ENCODE measurements at places on chromosomes 7 and 10.

GRCh38 chr10:52491246-52491995, 177.3 kb downstream of the DKK1 start:
- peak; percentile 17 for DNase-seq

- DNase-seq: peak; percentile 50
These were observed 570 bp downstream of the BMS1 start for GRCh38 chr10:42783181-42783549.

- peak; percentile 26 for DNase-seq
These were observed 49.1 kb upstream of the ELN start for GRCh38 chr7:73978661-73979563.

- DNase-seq: no peak
These were observed 15.9 kb downstream of the RNF133 start for GRCh38 chr7:122682815-122683550.

- no peak for DNase-seq
These were observed 694.9 kb upstream of the KCND2 start for GRCh38 chr7:119578116-119578515.

DNA sequence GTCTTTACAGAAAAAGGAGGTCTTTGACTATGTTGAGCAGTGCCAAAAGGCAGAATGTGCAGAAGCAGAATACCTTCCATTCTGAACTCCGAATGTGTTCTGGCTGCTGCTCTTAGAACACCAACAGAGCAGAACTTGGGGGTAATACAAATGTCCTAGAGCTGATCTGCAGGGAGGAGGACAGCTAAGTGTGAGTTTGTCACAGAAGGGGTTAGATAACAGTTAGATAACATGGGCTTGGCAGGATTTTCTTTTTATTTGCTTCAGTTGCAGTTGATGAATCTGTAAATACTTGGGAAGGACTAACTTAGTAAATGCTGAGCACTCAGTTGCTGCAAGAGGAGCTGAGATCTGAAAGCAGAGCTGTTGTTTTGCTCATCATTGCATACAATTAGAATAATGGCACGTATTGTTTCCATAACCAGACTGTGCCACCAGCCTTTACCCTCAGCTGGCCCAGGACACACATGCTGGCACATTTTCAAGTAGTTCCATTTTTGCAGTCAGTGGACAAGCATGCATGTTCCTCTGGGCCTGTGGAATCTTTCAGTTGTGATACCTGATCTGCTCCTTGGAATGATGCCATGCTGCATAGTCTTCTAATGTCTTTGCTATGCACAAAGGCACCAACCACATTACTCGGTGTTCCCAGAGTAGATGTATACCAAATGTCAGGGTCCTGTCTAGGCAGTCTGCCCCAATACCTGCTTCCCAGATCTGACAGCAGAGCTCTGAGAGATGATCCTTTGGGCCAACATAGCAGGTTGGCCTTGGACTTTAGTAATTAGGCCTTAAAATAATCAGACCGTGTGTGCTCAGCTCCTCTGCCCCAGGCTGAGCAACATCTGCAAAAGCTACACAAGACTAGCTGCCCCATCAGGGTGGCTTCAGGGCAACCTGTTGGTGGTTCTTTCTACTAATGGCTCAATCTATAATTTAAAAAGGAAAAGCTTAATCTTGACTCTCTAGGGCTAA, 55.7 kb downstream of the GSDME start:
- DNase-seq: peak; percentile 79

DNA sequence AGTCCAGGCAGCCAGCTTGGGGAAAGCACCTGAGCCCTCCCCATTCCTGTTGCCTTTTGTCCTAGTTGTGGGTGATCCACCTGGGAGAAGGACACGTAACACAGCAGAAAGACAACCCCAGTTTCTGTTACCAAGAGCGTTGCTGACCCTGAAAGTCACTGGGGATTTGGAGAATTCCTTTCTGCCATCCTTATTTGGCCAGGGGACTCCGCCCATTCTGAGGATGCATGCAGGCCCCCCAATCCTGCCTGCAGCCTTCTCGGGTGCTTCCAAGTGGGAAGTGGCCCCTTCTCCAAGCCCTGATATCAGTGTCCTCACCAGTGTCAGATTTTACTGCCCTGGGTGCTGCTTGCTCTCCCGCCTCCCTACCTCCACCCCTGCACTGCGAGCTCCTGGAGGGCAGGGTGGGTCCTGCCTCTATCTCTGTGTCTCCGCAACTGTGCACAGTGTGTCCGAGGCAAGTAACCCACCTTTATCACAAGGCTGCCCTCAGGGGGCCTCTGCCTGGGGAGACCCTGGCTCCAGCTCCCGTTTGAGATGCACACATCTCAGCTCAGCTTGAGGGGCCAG, 9.2 kb upstream of the ADCY1 start:
- no peak for DNase-seq

GRCh38 chr7:55271661-55272060, 93.5 kb upstream of the LANCL2 start:
- no peak for DNase-seq

DNA sequence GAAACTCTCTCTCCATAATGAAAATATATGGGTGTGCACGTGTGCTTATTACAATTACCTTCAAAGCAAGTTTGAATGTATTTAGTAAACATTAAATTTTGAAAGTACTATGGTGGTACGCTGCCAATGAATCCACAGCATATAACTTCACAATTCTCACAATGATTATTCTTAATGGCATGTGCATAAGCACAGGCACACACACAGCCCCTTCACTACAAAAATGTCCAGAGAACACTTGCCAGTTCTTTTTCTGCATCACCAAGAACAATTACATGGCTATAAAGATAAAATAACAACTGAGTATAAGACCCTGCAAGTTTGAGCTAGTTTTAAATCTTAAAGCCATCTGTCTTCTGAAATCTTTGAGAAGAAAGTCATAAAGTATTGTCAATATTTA, 22.2 kb downstream of the SGCE start:
- DNase-seq: no peak

GRCh38 chr7:107196834-107197610, 28.2 kb downstream of the HBP1 start:
- no peak for DNase-seq

GRCh38 chr7:48171202-48171601, at the start of gene ABCA13:
TSS of gene ABCA13 (plus strand) at chr7:48171458. CDS start at chr7:48171484, 26 bp downstream.
- peak; percentile 83 for DNase-seq

- no peak for DNase-seq
These were observed 172.5 kb upstream of the SHH start for GRCh38 chr7:155984609-155985405.

GRCh38 chr7:130566168-130566897, 74.4 kb downstream of the MEST start:
- DNase-seq: no peak

- DNase-seq: peak; percentile 54
These were observed 18.6 kb downstream of the OPALIN start for GRCh38 chr10:96339956-96340904.

DNA sequence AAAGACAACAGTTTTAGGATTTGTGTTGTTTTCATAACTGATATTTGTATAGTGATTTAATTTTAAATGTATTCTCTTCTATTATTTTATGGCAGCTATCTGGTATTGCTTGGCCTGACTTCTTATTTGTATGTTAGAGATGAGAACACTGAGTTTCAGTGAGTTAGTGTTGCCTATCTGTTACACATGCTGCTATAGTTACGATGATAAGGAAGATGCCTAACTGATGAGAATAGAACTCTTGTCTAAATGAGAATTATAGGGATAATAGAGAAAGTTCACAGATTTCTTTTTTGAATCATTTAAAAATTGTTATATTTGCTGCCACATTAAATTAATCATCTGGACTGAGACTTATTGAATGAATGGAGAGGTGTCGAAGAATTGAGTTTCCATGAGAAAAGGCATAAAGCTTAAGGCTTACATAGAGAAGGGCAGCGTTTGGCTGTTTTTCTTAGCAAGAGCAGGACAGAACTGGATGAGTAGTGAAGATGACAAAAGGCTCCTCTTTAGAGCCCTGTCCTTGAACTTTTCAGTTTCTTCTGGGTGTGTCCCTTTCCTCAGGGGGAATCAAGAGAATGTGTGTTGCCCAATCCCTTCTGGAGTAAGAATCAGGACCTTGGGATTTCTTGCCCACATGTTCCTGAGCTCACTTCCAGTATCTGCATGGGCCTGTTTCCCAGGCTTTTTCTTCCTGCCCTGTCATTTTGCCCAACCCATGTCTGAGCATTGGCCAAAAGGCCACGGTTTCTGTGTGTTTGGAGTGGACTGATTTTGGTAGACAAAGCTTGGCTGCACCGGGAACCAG, 195.6 kb upstream of the CSTF2T start:
- peak; percentile 81 for DNase-seq

DNA sequence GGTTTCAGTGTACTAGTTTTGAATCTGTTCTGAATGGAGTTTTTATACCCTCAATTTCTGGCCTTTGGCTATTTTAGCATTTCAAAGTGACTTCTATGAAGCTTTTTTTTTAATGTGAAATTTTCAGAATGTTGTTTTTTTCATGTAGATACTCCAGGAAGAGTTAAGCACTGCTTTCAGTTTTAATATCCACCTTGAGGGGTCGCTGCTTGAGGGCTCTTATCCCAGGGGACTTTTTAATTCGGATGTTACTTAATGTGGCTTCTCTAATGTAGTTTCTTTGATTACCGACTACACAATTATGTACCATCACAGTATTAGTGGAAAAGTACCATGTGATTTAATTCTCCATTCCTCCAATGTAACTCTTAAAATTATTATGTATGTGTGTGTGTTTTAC, 5.2 kb downstream of the IFIT5 start:
- no peak for DNase-seq

DNA sequence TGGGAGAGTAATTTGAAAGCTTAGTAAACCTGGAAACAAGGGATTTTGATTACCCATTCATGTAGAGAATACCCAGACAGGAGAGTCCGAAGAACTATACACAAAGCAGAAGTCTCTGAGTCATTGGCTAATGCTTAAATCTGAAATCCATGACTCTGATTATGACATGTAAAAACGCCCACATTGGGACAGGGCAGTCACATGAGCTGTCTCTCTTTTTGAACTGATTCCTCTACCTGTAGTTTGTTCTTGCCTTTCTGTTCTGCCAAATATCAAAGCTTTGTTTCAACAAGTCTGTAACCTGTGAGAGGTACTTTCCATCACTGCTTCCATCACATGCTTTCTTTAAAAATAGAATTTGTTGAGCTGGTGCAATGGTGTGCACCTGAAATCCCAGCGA, 4.3 kb upstream of the GPNMB start:
- DNase-seq: peak; percentile 80

- no peak for DNase-seq
These were observed 9.9 kb downstream of the STARD3NL start for GRCh38 chr7:38187794-38188440.

DNA sequence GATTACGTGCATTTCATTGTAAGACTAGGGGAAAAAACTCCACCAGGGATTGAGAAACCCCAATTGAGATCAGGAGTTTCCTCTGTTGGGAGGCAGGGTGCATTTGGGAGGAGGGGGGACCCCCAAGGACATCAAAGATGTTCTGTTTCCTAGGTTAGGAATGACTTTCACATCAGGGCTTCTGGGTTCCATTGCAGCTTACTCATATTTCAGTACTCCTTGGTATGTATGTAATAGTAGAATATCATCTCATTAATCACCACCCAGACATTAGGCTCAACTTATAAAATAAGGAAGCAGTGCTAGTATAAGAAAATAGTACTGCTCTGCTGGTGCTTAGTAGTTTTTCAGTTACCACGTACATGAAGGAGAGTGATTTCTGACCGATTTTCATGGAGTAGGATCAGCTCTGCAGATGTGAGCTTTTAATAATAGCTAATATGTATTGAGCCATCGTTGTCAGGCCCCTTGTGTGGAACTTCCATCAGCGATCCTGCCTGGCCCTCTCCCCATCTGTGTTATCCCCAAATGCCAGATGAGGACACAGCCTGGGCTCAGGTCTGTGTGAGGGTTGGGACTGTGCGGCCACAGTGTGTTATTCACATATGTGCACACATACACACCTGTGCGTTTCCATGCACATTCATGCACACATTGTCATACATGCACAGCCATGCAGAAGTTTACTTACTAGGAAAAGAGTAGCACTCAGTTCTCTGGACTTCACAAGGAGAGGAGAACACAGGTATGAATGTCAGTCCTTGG, 23.5 kb downstream of the UPP1 start:
- no peak for DNase-seq

GRCh38 chr7:16963044-16963443, 81.3 kb upstream of the AGR3 start:
- DNase-seq: no peak

GRCh38 chr7:112009081-112009480, 197.1 kb downstream of the DOCK4 start:
- peak; percentile 76 for DNase-seq

- no peak for DNase-seq
These were observed 72.0 kb downstream of the FAM53B start for GRCh38 chr10:124672181-124672638.

All from mammary epithelial cell (primary cell).